ENCODE measurements at places on chromosomes 6 and 20.
A peak's percentile ranks its signal among the peaks of the same experiment; 100 is the strongest.

- DNase-seq: no peak
These were observed 165.0 kb downstream of the TBC1D7 start for GRCh38 chr6:13163161-13163944.

GRCh38 chr6:11975353-11975977, 36.6 kb upstream of the HIVEP1 start:
- peak; percentile 21 for DNase-seq

DNA sequence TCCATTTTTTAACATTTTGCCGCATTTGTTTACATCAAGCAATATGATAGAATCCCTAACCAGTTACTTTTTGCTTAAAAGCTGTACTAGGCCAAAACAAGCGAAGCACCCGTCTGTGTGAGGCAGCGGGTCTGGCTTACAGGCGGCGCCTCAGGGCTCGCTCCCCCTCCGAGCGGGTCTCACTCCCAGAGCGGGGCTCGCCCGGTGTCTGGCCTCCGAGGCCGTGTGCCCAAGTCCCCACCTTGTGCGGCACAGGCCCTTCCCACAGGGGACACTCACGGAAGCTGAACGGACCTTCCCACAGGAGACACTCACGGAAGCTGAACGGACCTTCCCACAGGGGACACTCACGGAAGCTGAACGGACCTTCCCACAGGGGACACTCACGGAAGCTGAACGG, 23.4 kb downstream of the ZBTB46 start:
- DNase-seq: no peak

- no peak for DNase-seq
These were observed 3.8 kb downstream of the ELOVL5 start for GRCh38 chr6:53344969-53345368.

GRCh38 chr20:54063992-54064676, 6.3 kb downstream of the BCAS1 start:
- DNase-seq: no peak

GRCh38 chr6:3026791-3027626, 27.3 kb downstream of the NQO2 start:
- no peak for DNase-seq

DNA sequence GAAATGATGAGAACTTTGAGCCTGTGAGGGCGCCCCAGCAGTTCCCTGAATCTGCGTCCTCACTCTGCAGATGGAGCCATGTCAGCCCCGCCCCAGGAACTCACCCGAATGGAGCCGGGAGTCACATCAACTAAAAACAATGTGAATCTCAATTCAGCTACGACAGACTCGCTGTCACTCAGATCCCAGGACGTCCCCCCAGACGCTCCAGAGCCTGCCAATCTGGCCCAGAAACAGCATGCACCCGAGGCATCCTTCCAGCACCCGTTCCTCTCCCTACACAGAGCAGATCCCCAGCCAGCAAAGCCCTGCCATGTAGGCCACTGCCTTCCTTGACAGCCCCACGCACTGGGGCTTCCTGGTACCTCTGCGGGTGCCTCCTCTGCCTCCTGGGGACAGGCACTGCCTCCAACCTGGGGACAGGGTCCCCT, 248.0 kb downstream of the TTLL2 start:
- DNase-seq: no peak

- DNase-seq: no peak
These were observed 609.3 kb upstream of the ADGRB3 start for GRCh38 chr6:68025764-68026163.

DNA sequence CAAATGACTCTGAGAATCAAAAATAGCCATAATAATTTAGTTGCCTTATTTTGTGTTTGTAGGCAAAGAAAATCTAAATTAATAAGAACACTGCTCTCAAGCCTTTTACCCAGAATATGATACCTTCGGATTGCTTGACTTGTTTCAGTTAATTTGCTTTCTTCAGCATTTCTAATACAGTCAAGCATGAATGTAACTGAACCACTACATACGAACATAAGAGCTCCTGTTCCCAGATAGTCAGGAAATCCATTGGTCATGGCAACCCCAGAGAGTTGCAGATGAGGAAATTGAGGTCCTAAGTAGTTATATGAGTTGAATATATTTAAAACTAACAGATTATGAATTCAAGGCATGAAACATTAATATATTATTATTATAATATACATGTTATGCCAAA, 2.9 kb downstream of the FRK start:
- DNase-seq: no peak

DNA sequence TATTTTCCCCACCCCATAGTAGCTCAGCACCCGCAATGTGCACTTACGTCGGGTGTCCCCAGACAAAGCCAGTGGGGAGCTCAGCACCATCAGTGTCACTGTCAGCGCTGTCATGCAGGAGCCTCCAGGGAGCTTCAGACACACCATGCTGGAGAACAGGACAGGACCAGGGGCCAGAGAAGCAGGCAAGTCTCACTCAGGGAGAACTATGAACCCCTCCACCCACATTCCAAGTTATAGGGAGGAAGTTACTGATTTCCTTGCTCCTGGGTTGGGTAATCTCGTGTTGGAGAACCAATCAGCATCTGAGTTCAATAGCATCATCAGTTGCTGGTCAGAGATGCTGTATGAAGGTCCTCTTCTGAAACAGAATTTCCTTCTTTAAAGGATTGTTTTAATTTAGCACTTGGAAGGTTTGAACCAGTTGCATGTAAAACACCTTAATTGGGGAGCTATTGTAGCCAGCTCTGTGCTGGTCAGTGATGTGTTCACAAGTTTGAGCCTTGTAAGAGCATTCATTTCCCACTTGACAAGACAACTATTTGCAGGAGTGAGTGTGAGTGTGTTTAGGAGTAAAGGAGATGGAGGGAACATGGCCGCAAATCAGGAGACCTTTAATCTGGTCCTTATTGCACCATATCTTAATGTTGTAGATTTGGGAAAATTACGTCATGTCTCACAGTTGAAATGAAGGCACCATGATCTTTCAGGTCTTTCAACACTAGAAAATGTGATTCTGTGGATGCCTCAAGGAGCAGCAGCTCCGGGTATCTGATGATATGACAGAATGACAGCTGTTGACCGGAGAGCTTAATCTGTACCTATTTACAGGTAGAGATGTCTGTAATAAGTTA, at the start of gene HLA-DRB1:
Gene HLA-DRB1, minus strand, starts transcription at position 253 of the 854 bp plus-strand sequence. Its CDS starts 106 bp downstream, at position 147.
- no peak for DNase-seq

- DNase-seq: no peak
These were observed 106.4 kb upstream of the PRSS16 start for GRCh38 chr6:27140999-27141528.

DNA sequence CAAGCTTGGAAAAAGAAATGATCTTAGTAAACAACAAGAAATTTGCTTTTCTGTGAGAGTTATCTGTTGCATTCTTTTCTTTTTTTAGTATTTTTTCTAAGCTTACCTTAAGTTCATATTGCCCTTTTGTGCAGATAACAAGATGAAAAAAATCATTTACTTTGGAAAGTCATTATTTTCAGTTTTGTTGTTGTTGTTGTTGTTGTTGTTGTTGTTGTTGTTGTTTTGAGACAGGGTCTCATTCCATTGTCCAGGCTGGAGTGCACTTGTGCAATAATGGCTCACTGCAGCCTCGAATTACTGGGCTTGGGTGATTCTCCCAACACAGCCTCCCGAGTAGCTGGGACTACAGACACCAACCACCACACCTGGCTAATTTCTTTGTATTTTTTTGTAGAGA, 8.8 kb upstream of the STX11 start:
- no peak for DNase-seq

GRCh38 chr20:50339466-50339901, 148.9 kb downstream of the CEBPB start:
- no peak for DNase-seq

DNA sequence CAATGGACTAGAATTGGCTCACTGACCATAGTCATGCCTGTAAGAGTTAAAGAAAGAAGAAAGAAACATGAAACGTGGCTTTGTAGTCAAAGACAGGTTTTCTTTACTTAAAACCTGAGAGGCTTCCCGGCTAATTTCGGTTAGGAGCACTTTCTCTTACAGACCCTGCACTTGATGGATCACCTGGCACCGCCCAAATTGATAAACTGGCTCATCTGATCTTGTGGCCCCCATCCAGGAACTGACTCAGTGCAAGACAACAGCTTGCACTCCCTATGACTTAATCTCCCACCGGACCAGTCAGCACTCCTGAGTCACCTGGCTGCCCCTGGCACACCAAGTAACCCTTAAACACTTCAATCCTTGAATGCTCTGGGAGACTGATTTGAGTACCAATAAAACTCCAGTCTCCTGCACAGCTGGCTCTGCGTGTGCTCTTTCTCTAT, 12.3 kb downstream of the TMEM14B start:
- no peak for DNase-seq

DNA sequence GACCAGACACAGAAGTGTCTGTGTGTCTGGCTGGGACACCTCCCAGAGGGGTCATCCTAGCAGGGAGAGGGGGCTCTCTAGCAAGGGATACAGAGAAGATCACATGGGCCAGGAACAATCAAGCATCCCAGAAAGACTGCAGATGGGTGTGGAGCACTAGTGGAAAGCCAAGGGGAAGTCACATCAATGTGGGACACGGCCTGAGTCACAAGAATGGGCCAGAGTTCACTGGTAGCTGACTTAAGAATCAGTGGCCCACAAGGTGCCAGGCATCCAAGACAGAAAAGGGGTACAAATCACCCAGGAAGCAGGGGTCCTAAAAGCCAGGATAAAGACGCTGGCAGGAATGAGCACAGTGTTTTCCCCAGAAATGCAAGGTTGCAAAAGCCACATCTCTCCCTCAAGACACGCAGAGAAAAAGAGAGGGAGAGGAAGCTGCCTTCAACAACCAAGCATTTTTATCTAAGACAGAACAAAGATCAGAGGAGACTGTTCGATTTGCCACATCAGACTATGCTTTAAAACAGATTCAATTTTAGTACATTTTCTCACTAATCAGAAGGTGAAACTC, 113.6 kb upstream of the DST start:
- no peak for DNase-seq

- DNase-seq: no peak
These were observed 383.6 kb downstream of the BCKDHB start for GRCh38 chr6:80489911-80490635.

DNA sequence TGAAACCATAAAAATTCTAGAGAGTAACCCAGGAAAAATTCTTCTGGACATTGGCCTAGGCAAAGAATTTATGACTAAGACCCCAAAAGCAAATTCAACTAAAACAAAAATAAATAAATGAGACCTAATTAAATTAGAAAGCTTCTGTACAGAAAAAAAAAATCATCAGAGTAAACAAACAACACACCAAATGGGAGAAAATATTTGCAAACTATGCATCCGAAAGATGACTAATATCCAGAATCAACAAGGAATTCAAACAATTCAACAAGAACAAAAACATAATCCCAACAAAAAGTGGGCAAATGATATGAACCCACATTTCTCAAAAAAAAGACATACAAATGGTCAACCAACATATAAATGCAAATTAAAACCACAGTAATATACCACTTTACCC, 242.6 kb upstream of the CDYL start:
- no peak for DNase-seq

DNA sequence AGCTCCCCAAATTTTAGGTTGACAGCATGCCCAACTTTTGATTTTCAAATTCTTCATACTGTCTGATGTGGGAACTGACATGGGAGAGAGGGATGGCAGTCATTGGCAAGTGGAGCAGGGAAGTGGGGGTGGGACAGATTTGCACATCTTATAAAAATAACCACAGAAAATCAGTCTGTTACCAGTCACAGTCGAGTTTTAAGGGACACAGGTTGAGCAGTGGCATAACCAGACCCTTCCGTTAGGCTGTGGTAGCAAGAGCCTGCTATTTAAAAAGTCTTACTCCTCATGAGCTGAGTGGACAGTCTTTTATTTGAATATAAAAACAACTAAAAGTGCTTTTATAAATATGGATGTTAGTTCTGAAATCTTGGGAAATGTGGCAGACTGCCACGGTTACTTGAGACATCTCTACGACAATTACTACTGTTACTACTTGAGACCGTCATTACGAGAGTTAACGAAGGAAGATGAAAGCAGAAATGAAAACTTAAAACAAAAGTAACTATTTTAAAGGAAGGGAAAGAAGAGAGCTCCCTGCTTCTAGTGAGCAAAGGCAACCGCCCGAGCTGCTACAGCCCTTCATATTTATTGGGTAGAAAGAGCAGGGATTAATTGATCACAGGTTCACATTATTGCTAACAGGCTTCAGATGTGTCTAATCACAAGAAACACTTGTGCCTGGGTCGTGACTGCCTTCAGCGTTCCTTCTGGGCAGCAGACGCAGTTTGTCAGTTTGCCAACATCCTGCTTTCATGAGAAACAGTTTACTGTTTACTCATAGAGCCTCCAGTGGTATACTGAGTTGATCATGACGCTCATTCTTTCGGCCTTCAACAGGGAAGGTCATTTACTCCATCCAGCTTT, 71.3 kb downstream of the EFHC1 start:
- DNase-seq: no peak

GRCh38 chr6:21666201-21666691, 72.7 kb downstream of the SOX4 start:
- DNase-seq: no peak

All from esophagus squamous epithelium (tissue), 5 donors.